ENCODE measurements at places on chromosomes 12 and 14. TPM values are rescaled to one million over a fixed set of nuclear protein-coding genes. Genes with fewer than 3 reads are reported as not detected.

- no peaks in the 10 kb centered on the region for H3K27me3 ChIP-seq
- peaks cover 4% of the 10 kb centered on the region for H3K4me1 ChIP-seq
- peak overlapping the region; percentile 93 for H3K27ac ChIP-seq
- H3K36me3 ChIP-seq = peaks cover 5% of the 10 kb centered on the region
Observed at GRCh38 chr12:3231399-3231876, 154.3 kb downstream of the TSPAN9 start.

- no peak overlapping the region for H3K27ac ChIP-seq
- DNase-seq = no peak
- H3K4me1 ChIP-seq = no peaks in the 10 kb centered on the region
- H3K36me3 ChIP-seq = peaks cover 62% of the 10 kb centered on the region
- H3K27me3 ChIP-seq = no peaks in the 10 kb centered on the region
Observed at GRCh38 chr12:904010-904414, 45.5 kb downstream of the RAD52 start.

- H3K36me3 ChIP-seq = no peaks in the 10 kb centered on the region
- H3K4me1 ChIP-seq = no peaks in the 10 kb centered on the region
- no peak for DNase-seq
- no peak overlapping the region for H3K4me3 ChIP-seq
- H3K27me3 ChIP-seq = peaks cover 2% of the 10 kb centered on the region
Observed at GRCh38 chr14:98182393-98183055, 1089.5 kb downstream of the BCL11B start.

Gene FMNL3
- 51.2 TPM for total RNA-seq

Gene EPYC
- not detected for total RNA-seq

- H3K27me3 ChIP-seq = no peaks in the 10 kb centered on the region
- no peak for DNase-seq
Observed at GRCh38 chr14:94088516-94088915, 7.4 kb downstream of the IFI27L1 start.

- H3K4me3 ChIP-seq = no peak overlapping the region
- H3K4me1 ChIP-seq = peaks cover 9% of the 10 kb centered on the region
- no peak for DNase-seq
- no peaks in the 10 kb centered on the region for H3K27me3 ChIP-seq
- H3K27ac ChIP-seq = no peak overlapping the region
Observed at GRCh38 chr12:65200007-65200665, 30.8 kb downstream of the LEMD3 start.

- H3K4me1 ChIP-seq = no peaks in the 10 kb centered on the region
- H3K27me3 ChIP-seq = peaks cover 7% of the 10 kb centered on the region
- H3K4me3 ChIP-seq = no peak overlapping the region
Observed at GRCh38 chr12:52568111-52568510, 5.5 kb downstream of the KRT74 start.

- H3K4me3 ChIP-seq = no peak overlapping the region
- H3K36me3 ChIP-seq = no peaks in the 10 kb centered on the region
- no peak for DNase-seq
- H3K27me3 ChIP-seq = no peaks in the 10 kb centered on the region
Observed at GRCh38 chr12:126424696-126425095, 1359.5 kb downstream of the AACS start.

DNA sequence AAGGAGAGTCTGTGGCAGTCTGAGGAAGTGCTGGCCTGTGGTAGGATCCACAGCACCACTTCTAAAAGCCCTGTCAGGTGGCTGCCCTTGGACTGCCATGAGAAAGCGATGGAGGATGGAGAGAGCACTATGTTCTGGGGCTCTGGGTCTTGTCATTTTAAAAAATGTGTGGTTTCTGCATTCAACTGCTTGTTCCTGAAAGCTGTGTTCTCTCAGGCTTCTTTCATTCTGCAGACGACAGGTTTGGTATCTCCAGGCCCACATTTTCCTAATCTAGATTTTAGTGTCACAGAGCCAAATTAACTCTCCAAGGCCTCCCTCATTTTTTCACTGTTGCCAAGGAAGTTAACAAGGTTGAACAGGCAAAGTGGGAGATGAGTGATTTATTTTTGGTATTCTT, 10.5 kb downstream of the OVCH1 start:
- H3K27me3 ChIP-seq = no peaks in the 10 kb centered on the region
- no peak overlapping the region for H3K4me3 ChIP-seq
- no peak for DNase-seq
- H3K36me3 ChIP-seq = no peaks in the 10 kb centered on the region
- no peaks in the 10 kb centered on the region for H3K4me1 ChIP-seq

Gene NOVA1
- 3.2 TPM for total RNA-seq

- peak overlapping the region; percentile 93 for H3K27ac ChIP-seq
- H3K4me1 ChIP-seq = no peaks in the 10 kb centered on the region
- peaks cover 59% of the 10 kb centered on the region for H3K36me3 ChIP-seq
- peak; percentile 68 for DNase-seq
Observed at GRCh38 chr14:68789821-68790643, 2.8 kb downstream of the ZFP36L1 start.

GRCh38 chr12:25755971-25756260, 202.6 kb upstream of the RASSF8 start:
- DNase-seq = no peak
- H3K4me3 ChIP-seq = no peak overlapping the region
- H3K27ac ChIP-seq = no peak overlapping the region
- no peaks in the 10 kb centered on the region for H3K27me3 ChIP-seq
- H3K36me3 ChIP-seq = no peaks in the 10 kb centered on the region
- no peaks in the 10 kb centered on the region for H3K4me1 ChIP-seq

GRCh38 chr12:72228424-72228823, 43.7 kb upstream of the TRHDE start:
- no peak for DNase-seq
- no peaks in the 10 kb centered on the region for H3K27me3 ChIP-seq
- H3K27ac ChIP-seq = no peak overlapping the region
- H3K4me3 ChIP-seq = no peak overlapping the region

DNA sequence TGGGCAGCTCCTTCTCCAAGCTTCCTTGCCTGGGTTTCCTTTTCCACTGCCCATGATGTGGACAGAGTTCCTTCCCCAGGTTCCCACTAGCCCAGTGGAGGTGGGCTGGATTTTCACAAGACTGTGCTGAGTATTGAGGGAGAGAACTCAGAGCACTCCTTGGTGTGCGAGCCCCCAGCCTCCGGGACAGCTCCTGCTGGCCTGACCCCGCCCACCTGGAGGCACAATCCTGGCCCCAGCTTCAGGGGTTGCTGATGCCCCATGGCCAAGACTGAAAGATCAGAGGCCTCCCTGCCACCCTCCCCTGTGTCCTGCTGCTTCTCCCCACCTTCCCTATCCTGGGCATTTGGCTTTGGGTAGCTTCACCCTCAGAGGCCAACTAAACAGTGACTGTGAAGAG, 7.7 kb downstream of the KCNH3 start:
- H3K4me1 ChIP-seq = no peaks in the 10 kb centered on the region
- no peak overlapping the region for H3K4me3 ChIP-seq
- no peaks in the 10 kb centered on the region for H3K27me3 ChIP-seq
- H3K36me3 ChIP-seq = no peaks in the 10 kb centered on the region

DNA sequence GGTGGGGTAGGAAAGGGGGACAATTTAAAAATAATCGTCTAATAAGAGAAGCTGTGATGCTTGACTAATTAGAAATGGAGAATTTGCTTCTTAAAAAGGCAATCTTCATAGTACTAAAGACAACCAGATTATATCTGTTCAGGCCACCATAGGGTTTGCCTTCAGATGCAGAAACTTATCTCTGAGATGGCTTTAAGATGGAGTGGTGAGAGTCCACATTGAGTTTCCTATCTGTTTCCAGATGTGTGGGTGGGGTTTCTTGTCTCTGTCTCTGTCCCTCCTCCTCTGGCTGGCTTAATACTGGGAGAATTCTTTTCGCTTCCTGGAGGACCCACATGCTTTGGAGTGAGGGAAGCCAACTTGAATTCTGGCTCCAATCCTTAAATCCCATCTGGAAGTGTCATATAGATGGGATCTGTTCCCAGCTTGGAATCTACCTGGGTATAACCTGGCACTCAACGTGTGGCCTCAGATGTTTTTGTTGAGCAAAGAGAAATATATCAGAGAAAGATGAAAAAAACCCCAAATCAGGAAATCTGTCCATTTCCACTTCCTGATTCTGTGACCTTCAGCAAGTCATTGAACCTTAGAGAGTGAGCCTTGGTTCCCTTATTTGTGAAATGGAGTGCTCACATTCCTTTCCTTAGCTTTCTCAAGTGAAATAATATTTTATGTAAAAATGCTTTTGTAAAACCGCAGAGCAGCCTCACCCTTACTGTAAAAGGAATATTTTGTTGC, 66.4 kb downstream of the CHST11 start:
- no peak for DNase-seq
- no peaks in the 10 kb centered on the region for H3K27me3 ChIP-seq
- H3K4me1 ChIP-seq = peaks cover 24% of the 10 kb centered on the region
- H3K27ac ChIP-seq = no peak overlapping the region
- no peak overlapping the region for H3K4me3 ChIP-seq

DNA sequence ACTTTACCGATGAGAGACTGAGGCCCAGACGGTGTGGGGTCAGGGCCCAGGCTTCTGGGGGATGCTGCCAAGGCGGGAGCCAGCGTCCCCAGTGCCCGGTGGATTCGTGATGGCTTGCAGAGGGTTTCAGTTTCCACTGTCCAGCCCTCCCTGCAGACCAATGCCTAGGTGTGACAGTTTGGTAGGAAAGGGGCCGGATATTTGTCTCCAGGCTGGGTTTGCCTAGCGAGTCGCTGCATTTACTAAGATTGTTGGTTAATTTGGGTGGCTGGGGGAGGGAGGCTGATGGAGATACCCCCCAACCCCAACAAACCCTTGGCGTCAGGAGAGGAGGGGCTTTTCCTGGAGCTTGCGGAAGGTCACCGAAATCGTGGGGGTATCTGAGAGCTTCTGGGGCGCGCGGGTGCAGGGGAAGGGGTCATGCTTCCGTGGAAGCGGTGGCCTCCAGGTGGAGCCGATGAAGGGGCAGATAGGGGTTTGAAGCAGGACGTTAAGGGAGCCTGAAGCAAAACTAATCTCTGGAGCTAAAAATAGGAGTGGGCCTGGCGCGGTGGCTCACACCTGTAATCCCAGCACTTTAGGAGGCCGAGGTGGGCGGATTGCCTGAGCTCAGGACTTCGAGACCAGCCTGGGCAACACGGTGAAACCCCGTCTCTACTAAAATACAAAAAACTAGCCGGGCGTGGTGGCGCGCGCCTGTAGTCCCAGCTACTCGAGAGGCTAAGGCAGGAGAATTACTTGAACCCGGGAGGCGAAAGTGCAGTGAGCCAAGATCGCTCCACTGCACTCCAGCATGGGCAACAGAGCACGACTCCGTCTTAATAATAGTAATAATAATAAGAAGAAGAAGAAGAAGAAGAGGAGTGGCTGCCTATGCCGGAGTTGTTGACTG, 1.1 kb upstream of the CDC42BPB start:
- H3K27me3 ChIP-seq = no peaks in the 10 kb centered on the region
- no peak for DNase-seq
- peak overlapping the region; percentile 73 for H3K4me3 ChIP-seq
- H3K4me1 ChIP-seq = peaks cover 11% of the 10 kb centered on the region
- no peaks in the 10 kb centered on the region for H3K36me3 ChIP-seq
- peak overlapping the region; percentile 74 for H3K27ac ChIP-seq

Gene A2M
- total RNA-seq = 1,082 TPM

DNA sequence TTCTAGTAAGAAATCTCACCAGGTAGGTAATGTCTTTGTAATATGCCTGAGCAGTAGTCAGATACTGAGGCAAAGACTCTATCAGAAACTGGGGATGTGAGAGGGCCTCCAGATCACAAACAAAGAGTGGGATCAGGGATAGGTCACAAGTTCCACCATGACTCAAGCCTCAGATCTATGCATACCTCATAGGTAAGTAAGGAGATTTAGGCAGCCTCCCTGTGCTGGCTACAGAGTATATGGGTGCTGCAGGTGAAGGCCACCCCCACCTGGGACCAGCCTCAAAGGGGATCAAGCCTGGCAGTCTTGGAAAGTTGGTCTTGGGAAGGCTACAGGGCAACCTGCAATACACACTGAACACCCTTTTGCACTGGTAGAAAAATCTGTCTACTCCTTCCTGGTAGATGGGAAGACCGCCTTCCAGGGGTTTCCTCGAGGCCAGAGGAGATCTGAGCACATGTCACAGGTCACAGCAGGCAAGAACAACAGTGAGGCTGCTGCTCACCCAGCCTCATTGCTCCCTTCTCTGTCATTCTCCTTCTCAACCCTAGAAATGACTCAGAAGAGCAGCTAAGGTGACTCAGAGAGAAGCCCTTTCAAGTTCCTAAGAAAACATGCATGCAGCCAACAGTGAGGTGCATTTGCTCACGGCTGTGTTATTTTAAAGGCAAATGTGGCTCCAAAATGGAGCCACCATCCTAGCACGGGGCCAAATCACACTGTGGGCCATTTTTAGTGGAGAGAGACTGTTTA, 143.4 kb upstream of the CDKN3 start:
- no peak overlapping the region for H3K27ac ChIP-seq
- no peaks in the 10 kb centered on the region for H3K27me3 ChIP-seq
- H3K4me3 ChIP-seq = no peak overlapping the region
- no peaks in the 10 kb centered on the region for H3K4me1 ChIP-seq

DNA sequence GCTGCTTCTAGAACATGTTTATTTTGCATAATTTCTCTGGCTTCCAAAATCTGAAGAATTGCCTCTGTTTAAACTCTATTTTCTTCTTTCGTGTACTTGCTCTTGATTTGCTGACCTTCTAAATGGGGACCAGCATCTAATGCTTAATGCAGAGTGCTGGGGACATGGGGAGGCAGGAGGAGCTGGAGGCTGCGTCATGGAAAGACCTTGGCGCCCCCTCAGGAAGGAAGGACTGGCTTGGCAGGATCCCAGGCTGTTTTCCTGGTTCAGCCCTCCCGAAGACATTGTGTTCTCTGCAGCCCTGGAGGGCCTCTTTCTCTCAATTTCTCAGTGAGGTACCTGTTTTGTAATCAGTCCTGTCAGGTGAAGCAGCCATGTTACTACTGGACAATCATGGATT, 5.5 kb downstream of the PRKCH start:
- no peaks in the 10 kb centered on the region for H3K36me3 ChIP-seq
- H3K4me1 ChIP-seq = no peaks in the 10 kb centered on the region
- no peak overlapping the region for H3K4me3 ChIP-seq

Gene WNT1
- total RNA-seq = 0.20 TPM

DNA sequence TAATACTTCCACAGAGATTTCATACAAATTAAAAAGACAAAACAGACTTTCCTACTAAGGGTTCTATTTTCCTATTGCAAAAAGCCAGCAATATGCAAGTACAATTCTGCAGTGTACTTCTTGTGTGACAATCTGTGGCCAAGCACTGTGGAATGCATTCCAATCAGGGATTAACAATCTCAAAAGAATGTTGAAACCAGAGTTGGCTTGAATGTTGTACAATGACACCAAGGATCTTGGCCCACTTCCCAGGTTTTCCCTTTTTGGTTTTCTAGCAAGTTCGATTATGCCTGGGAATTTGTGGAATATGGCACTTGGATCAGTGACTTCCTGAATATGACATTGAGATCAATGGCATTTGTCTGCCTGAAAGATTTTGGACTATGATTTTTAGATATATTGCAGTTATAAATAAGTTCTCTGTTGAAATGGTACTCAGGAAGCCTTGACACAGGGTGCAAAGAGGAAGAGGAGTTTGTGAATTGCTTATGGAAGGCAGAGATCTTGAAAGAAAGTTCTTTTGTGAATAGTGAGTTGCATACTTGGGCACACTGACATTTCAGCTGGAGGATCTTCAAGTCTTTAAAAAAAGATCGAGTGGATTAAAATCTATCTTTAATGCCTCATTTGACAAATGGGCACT, 81.4 kb upstream of the FERMT2 start:
- H3K27me3 ChIP-seq = no peaks in the 10 kb centered on the region
- no peak overlapping the region for H3K4me3 ChIP-seq
- peaks cover 5% of the 10 kb centered on the region for H3K36me3 ChIP-seq
- no peak overlapping the region for H3K27ac ChIP-seq
- H3K4me1 ChIP-seq = peaks cover 30% of the 10 kb centered on the region

GRCh38 chr14:65336191-65336591, 76.3 kb upstream of the FUT8 start:
- peaks cover 4% of the 10 kb centered on the region for H3K4me1 ChIP-seq
- H3K27me3 ChIP-seq = no peaks in the 10 kb centered on the region
- no peak overlapping the region for H3K4me3 ChIP-seq

GRCh38 chr14:93027810-93028723, 87.7 kb downstream of the ITPK1 start:
- H3K27me3 ChIP-seq = no peaks in the 10 kb centered on the region
- peaks cover 3% of the 10 kb centered on the region for H3K4me1 ChIP-seq
- no peak for DNase-seq
- no peaks in the 10 kb centered on the region for H3K36me3 ChIP-seq

Measured in lung (tissue), 17 donors.